T-helper 22 cell (primary cell): ENCODE measurements at places on chromosomes 2 and 18.

- DNase-seq: no peak
Measured at GRCh38 chr2:172253190-172254052, 150.7 kb upstream of the DLX2 start.

DNA sequence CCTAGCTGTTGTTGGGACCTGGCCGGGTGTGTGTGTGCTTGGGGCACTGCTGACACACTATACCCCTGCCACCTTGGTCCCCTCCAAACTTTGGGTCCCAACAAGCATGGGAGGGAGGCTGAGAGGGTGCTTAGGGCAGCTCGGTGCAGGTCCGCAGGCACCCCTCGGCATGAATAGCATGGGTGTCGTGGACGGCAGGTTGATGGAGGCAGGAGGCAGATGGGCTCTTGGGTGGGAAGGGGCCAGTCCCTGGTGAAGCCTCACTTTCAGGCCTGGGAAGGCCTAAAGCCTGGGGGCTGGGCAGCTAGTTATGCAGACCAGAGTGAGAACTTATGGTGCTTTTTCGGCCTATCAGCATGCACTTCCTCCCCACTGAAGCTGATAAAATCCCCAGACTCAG lies 164.2 kb downstream of the CDH19 start:
- no peak for DNase-seq

GRCh38 chr2:99430614-99431291 lies 59.1 kb downstream of the REV1 start:
- DNase-seq: no peak

DNA sequence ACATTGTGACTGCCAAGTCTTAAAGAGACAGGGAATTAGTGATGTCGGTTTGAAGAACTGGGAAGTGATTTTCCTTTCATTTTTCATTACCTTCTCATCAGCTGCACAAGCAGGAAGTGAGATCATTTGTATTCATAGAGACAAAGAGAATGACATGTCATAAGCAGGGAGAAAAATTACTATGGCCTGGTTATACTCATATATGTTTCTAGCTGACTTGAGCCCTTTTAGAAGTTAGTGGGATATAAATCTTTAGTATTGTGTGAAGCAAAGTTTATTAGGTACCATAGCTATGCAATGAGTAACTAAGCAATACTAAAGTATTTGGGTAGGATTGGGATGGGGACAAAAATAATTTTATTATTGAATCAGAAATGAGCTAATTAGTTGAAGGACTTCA lies 284.1 kb downstream of the PID1 start:
- DNase-seq: no peak

GRCh38 chr2:197058777-197059300 lies 132.3 kb upstream of the PGAP1 start:
- no peak for DNase-seq

GRCh38 chr2:18154812-18155211 lies 276.3 kb downstream of the KCNS3 start:
- DNase-seq: no peak

- DNase-seq: no peak
Measured at GRCh38 chr2:237291138-237291792, 122.7 kb downstream of the COL6A3 start.

- no peak for DNase-seq
Measured at GRCh38 chr2:222320436-222321395, 21.9 kb upstream of the PAX3 start.

DNA sequence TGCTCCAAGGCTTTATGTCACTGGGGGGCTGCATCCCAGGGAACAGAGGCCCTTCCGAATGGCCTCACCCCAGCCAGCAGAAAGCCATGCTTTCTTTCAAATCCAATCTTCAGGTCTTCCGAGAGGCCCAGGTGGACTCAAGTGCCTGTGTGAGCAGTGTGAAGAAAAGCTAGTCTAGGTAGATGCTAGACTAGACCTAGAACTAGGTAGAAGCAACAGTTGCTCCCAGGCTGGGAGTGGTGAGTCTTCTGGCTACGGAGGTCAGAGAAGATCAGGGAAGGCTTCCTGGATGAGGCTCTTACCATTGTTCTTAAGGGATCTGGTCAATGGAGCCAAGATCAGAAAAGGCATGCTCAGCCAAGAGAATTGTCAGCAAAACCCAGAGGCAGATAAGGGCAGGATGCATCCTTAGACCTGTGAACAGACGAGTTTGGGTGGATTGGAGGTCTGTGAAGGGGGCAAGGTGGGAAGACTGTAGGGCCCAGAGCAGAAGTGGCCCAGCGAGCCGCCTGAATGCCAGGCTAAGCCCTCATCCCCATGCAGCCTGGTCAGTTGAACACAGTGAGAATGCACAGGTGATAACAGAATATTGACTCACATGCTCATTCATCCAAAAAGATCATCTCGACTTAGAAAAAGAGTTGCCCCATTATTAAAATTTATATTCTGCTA lies 110.8 kb downstream of the SMAD7 start:
- no peak for DNase-seq

- no peak for DNase-seq
Measured at GRCh38 chr18:75317300-75317699, 106.7 kb downstream of the TSHZ1 start.

- DNase-seq: no peak
Measured at GRCh38 chr2:197883354-197884032, 79.1 kb downstream of the PLCL1 start.

GRCh38 chr2:174771136-174771535 lies 6.9 kb upstream of the CHRNA1 start:
- DNase-seq: no peak

- peak; percentile 95 for DNase-seq
Measured at GRCh38 chr18:48940854-48941611, 9.7 kb downstream of the SMAD7 start.

- DNase-seq: no peak
Measured at GRCh38 chr2:178947006-178947405, 102.9 kb downstream of the CCDC141 start.

- no peak for DNase-seq
Measured at GRCh38 chr2:32718752-32719151, 90.9 kb downstream of the TTC27 start.

DNA sequence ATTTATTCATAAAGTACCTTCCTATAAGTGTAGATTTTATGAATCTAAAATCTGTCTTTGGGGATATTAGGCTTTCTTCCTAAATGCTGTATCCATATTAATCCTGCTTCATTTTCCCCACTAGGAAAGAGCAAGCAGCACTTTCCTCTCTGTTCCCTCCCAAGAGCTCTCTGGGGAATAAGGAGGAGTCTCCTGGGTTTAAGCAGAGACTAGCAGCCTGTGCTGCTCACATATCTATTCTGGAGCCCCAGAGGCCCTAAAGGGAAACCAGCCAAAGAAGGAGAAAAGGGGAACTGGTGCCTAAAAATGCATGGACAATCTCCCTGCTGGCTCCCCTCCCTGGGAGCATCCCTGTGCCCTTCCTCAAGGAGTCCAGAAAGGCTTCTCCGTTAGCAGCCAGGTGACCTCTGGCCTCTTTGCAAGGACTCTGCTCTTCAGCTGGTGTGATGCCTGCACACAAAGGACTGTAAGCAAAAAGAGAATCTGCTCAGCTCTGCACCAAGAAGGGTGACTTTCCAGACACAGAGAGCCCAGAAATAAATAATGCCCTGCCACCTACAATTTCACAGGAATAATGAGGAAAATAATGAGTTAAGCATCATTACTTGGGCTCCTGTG lies 270.6 kb downstream of the SS18 start:
- no peak for DNase-seq

- DNase-seq: no peak
Measured at GRCh38 chr2:61469424-61470121, 1.3 kb downstream of the USP34 start.

DNA sequence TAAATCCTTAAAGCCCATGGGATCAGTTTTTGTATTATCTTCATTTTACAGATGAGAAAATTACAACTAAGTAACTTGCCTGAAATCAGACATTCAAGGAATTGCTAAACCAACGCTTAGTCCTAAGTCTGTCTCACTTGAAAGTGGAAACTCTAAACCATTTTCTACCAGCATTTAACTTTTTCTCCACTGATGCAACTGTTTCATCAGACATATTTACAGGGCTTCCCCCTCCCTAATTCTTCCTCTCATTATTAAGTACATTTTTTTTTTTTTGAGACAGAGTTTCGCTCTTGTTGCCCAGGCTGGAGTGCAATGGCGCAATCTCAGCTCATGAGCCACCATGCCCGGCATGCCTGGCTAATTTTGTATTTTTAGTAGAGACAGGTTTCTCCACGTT lies 88.6 kb downstream of the ACVR1C start:
- no peak for DNase-seq

DNA sequence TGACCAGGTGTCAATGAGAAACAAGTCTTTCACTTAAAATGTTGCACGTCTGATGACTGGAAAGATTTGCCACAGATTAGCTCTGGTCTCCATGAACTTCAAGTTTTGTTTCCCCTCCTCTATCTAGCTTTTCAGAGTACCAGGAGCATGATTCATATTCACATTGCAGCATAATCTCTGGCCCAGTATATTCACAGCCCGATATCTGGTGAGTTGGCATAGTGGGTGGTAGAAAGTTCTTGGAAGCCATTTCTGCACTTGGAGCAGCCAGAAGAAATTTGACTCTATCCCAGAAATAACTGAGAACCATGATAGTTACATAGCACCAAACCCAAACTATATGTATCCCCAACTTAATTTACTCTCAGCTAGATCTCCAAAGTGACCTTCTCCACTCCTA lies 503.9 kb downstream of the PID1 start:
- no peak for DNase-seq

DNA sequence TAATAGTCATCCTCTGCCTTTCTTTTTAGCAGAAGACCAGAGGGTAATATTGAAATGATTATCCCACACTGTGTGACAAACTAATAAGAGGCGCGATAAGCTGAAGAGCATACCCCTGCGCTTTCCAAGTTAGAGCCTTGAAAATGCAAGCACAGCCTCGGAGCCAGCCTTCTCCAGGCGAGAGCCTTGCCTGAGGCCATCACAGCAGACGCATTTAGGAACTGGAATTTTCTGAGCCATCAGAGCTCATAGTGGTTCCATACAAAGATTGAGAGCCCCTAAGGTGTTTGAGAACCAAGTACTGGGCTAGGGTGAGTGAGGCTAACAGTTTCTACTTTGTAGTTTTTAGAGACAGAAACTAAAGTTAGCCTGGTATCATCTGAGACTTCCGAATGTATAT lies 19.9 kb downstream of the PSMG2 start:
- no peak for DNase-seq
